ENCODE measurements at places on chromosomes 13 and 19.

- DNase-seq = no peak
These were observed 239.0 kb downstream of the GGACT start for GRCh38 chr13:100349594-100349993.

GRCh38 chr13:102584434-102584833, 12.4 kb upstream of the TPP2 start:
- no peak for DNase-seq

DNA sequence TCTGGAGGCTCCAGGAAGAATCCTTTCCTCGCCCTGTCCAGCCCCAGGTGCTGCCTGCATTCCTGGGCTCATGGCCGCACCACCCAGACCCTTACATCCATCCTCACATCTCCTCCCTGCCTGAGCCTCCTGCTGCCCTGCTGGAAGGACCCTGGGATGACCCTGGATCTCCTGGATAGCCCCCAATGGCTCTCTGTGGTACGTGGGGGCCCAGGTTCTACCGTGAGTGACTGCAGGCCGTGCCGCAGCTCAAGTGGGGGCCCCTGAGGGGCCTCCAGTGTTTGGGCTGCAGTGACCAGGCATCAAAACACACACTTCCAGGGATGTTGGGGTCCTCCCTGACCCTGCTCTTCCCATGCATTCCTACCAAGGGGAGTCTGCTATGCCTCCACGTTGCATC, 8.3 kb upstream of the MCF2L start:
- no peak for DNase-seq

DNA sequence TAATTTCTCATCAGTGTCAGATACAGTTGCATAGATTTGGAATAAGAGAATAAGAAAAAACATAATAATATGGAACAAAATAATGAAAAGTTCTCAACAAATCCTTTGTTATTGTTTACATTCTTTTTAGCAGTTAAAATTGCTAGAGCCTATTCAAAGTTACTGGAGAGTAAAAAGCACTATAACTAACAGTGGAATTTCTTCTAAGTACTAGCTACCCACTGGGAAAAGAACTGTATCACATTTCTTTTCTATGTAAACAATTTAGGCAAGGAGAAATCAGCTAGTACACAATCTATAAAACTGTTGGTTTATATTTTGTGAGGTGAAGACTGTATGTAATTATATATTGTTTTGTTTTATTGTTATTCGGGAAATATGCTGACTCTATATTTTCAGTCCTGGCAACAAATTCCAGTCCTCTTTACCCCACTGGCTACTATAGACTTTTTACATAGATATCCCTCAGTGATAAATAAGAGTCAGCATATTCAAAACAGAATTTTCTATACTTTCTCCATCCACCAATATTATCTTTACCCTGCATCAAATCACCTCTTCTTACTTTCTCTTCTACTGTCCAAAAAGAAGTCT, 222.0 kb downstream of the PCDH9 start:
- DNase-seq = no peak

DNA sequence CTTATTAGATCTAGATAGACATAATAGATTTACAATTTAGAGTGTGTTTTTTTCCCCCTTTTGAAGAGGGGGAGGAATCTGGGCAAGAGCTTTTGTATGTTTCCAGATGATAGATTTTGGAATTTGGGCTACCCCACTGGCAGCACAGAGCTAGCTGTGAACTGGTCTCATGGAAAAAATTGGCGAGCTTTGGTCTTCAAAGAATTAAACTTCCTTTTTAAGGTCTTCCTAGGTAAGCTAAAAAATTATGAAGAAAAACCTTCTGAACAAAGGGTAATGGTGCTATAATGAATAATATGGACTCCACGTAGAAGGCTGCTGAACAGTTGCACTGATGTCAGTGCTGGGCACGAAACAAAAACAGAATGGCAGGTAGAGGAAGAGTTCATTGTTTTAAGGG, 109.3 kb downstream of the ZIC5 start:
- DNase-seq = no peak

DNA sequence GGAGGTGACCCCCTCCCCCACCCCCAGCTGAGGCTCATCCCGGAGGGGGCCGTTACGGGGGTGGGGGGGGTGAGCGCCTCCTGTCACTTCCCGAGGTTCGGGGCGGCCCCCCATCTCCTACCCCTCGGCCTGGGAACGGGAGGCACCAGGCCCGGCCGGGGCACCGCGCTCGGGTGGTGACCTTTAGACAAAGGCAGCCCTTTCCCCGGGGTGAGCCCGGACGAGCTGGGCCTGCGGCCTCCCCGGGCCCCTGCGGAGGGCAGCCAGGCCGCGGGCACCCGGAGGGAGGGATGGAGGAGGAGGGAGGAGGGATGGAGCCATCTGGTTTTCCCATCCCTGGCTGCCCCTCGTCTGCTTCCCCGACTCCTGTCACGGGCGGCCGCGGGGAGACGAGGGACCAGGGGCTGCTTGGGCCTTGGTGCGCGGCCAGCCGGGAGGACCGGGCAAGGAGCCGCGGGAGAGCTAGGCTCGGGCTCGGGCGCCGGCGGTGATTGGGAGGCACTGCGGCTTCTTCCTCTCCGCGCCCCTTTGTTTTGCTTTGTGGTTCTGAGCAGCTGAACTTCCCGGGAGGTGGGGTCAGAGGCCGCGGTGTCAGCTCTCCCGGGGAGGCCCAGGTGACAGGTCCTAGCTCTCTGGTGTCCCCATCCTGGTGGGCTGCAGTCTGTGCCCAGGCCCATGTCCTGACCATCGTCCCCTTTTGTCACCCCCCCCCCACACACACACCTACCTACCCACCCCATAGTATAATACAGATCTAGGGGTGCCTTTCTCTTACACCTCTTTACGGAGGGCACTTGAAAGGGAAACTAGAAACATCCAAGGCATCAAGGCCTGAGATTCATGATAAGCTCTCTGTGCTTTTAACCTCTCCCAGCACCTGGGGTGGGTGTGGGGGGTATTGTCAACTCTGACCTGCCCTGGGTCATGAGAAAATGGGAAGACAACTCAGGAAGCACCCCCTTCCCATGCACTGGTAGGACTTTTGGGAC, 1.3 kb downstream of the BICRA start:
- no peak for DNase-seq

- DNase-seq = no peak
These were observed 24.7 kb downstream of the CILP2 start for GRCh38 chr19:19562665-19563347.

DNA sequence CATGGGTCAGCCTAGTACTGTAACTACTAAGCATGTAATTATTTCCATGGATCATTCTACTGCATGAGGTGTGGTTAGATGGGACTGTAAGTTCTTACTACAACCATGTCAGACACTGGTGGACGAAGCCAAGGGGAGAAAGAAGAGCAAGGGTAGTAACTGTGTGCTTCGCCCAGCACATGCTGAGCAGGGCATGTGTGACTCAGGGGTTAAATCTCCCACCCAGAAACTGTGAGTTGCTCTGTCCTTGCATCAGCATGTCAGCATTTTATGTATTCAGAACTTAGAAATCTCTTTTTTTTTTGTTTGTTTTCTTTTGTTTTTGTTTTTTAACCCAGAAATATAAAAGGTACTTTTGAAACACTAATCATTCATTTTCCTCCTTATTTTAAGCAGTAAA, 436.6 kb upstream of the KLF12 start:
- no peak for DNase-seq
